Renal cortical epithelial cell (primary cell): ENCODE measurements at places on chromosomes 6 and 20.
A peak's percentile ranks its signal among the peaks of the same experiment; 100 is the strongest.

- no peak for DNase-seq
These were observed 470.1 kb downstream of the PREX1 start for GRCh38 chr20:48357714-48358113.

GRCh38 chr6:158836625-158837311 lies 17.6 kb upstream of the EZR start:
- DNase-seq, result no peak

- DNase-seq, result peak; percentile 94
These were observed 16.7 kb upstream of the PI3 start for GRCh38 chr20:45157962-45158361.

DNA sequence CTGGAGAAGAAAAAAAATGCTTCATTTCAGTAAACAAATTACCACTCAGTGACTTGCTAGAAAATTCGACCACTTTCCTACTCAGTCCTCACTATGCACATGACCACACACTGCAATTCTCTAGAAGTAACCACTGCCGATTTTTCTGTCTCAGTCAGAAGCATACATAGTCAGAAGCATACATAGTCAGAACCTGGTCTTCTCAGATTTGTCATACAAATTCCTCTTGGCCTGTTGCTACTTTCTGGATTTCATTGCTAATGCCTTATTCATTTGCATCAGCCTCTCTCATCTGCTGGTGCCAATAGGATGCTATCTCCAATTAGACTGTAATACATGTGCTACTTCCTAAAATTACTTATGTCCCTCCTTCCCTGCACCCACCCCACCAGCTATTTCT lies 10.2 kb upstream of the KIF16B start:
- DNase-seq, result no peak

DNA sequence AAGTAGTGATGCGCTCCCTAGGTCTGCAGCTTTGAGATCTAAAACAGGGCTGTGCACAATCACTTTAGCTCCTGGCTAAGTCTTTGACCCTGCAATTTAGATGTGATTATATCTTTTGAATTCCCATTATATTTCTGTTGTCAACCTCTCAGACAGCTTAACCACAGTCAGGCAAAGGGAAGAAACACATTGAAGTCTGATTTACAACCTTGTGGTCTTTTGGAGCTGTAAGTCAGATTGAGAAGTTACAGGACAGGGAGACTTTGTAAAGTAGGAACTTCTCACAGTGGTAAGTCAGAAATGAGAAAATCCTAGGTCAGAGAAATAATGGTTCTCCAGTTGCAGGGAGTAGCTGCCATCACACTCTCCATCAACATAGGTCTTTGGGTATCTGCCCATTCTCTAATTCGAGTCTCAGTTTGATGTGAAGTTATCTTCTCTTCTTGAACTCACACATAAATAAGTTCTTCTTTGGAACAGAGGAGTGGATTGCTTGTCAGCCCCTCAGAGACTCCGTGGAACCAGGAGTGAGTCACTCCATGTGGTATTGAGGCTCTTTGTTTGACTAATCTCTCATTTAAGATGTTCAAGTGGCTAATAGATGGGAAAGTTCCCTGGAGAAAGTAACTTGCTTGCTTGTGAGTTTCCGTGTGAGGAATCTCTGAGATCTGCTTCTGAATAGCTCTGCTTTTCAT lies 35.0 kb upstream of the SGK1 start:
- DNase-seq, result peak; percentile 67

DNA sequence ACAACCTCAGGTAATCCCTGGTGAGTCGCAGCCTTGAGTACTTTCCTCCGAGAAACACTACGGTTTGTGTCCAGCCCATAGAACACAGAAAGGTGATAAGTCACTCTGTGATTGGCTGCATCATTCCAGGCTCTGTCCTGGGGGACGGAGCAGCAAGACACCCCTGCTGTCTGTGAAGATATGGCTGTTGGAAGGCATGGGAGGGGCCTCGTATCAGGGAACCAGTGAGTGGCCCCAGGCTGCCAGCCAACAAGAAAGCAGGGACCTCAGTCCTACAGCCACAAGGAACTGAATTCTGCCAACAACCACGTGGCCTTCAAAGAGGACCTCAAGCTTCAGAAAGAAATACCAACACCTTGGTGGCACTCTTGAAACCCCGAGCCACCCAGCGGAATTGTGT lies 6.4 kb upstream of the EEF1A2 start:
- DNase-seq, result no peak

GRCh38 chr6:33974030-33974429 lies 170.2 kb upstream of the MLN start:
- no peak for DNase-seq

DNA sequence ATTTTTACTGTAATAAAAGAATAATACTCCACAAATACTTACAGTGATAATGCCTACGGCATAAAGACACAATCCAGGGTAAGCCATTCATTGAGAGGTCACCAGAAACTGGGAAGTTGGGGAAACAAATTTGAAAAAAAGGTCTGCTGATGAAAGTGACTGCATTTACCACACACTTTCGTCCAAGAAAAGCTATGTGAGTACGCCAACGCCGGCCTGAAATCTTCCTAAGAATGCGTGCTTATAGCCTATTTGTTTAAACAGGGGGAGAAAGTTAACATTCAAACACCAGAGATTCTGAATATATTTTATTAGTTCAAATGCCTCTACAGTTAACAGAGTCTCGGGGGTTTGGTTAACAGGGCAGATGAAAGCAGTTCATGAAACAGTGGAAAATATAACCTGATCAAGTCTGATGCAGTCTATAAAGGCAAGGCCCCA lies 657 bp upstream of the LTV1 start:
- peak; percentile 48 for DNase-seq

- DNase-seq, result no peak
These were observed 18.0 kb downstream of the EXOC2 start for GRCh38 chr6:674956-675355.

- no peak for DNase-seq
These were observed 191.4 kb downstream of the REV3L start for GRCh38 chr6:111291336-111292259.

- DNase-seq, result peak; percentile 7
These were observed 32.3 kb downstream of the YTHDF1 start for GRCh38 chr20:63183422-63184146.

DNA sequence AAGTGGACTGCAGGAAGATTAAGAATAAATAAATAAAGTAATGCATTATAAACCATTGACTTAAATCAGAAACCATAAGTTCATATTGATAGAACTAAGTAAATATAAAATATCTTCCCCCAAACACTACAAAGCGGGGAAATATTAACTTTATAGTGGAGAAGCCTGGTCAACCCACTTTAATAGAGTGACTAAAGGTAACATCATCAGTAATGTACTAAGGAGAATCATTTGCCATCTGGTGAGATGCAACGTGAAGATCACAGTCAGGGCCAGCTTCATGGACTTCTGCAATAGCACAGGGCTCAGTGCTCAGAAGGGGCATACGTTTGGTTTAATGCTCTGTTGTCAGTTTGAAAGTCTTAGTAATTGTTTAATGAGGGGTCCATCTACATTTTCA lies 58.8 kb upstream of the CD83 start:
- DNase-seq, result no peak

GRCh38 chr6:124795643-124796463 lies 166.4 kb upstream of the RNF217 start:
- no peak for DNase-seq

- no peak for DNase-seq
These were observed 9.8 kb downstream of the OR12D1 start for GRCh38 chr6:29424575-29424974.

GRCh38 chr6:36364669-36365479 lies 22.6 kb downstream of the ETV7 start:
- DNase-seq, result peak; percentile 37

- no peak for DNase-seq
These were observed 3.0 kb upstream of the NNAT start for GRCh38 chr20:37518059-37518458.

DNA sequence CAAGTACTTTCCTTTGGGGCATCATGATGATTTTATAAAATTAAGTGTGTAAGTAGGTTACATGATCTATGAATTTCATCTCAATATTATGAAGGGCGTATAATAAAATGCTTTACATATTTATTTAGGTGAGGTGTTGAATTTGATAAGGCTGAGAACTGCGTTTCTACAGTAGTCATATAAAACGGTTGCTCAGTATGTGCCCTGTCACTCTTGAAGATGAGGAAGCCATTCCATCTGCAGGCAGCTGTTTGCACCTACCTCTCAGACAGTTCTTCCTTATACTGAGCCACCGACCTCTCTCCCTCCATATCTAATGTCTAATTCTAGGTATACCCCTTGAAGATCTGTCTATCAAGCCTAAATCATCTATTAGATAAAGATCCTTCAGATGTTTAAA lies 16.1 kb downstream of the NCOA7 start:
- DNase-seq, result no peak

GRCh38 chr6:146583966-146584365 lies 14.8 kb upstream of the ADGB start:
- no peak for DNase-seq

DNA sequence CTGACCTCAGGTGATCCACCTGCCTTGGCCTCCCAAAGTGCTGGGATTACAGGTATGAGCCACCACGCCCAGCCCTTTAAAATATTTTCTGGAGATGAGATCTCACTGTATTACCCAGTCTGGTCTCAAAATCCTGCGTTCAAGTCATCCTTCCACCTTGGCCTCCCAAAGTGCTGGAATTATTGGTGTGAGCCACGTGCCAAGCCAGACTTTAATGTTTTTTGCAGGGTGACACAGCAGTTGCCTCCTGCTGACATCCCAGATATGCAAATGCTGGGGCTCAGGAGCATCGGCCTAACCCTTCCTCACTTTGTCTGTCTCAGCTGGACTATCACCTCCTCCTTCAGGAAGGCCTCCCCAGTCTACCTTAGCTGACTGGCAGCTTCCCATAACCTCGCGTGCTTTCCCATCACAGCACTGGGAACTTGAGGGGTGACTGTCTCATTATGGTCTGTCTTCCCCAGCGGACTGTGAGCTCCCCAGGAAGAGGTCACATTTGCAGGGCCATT lies 14.3 kb upstream of the ID1 start:
- DNase-seq, result no peak
